ENCODE measurements at places on chromosomes 12 and 14.
A peak's percentile ranks its signal among the peaks of the same experiment; 100 is the strongest.

GRCh38 chr12:52561880-52562449, 9.0 kb upstream of the KRT71 start:
- peak; percentile 34 for DNase-seq

DNA sequence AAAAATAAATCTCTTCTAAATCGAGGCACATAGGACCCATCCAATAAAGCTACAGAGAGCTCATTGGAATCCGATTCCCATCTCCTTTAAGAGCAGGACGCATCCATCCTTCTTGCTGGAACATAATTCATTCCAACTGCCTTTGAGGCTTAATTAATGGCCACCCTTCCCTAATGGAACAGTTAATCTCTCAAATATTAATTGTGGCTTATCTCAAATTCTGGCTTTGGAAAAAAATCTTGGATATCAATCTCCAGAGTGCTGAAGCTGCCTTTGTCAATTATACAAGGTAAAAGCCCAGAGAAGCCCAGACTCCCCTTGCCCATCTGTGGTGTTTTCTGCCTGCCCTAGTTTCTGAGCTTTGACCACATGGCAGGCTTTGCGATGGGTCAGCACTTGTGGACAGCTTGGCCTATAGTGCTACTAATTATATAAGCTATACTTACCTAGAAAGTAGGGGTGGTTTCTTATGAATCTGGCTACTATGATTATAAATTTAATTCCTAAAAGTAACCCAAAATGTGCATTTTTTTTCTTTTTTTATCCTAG, 246.3 kb downstream of the NUAK1 start:
- DNase-seq = no peak

DNA sequence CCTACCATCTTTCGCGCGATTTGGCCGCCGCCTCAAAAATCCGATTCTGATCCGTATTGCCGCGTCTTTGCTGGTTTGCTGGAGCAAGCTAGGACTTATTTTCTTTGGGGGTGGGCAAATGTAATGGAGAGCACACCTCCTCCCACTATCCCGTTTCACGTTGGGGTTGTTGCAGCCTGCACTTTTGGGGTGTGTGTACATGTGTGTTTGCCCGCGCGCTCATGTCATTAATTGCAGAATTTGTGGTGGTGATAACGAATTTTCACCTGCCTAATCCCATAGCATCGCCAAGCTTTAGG, 657 bp downstream of the METAP2 start:
- DNase-seq = peak; percentile 7

DNA sequence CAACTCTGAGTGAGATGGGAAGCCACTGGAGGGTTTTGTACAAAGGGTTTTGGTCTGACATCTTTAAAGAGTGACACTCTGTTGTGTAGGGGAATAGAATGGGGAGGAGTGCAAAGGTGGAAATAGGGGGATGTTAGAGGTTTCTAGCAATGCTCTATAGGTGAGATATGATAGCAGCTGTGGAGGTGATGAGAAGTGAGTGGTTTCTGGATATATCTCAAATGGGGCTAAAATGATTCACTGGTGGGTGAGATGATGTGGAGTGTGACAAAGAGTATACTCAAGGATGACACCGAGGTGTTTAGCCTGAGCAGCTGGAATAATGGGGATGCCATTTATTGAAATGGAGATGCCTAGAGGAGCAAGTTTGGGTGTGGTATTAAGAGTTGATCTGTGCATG, 426.4 kb downstream of the PCNX1 start:
- no peak for DNase-seq

- no peak for DNase-seq
Observed at GRCh38 chr12:117714203-117714602, 254.6 kb downstream of the KSR2 start.

DNA sequence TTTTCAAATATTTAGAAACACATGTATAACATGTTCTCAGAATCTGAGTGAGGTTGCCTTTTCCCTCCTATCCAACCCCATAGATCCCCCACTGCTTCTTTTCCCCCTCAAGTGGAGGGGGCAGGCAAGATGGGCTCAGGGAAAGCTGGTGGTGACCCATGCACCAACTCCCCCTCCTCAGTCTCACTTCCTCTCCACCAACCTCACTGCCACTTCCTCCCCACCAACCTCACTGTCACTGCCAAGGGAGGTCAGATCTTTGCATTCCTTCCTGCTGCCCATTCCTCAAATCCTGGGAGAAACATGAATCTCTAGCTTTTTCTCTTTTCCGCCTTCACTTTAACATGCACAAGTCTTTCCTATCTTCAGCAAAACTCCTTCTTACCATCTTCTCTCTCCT, 48.7 kb downstream of the SPTB start:
- DNase-seq = no peak

GRCh38 chr12:106248846-106249371, 1.1 kb upstream of the CKAP4 start:
- no peak for DNase-seq

GRCh38 chr12:65778258-65779090, 45.8 kb upstream of the HMGA2 start:
- no peak for DNase-seq

DNA sequence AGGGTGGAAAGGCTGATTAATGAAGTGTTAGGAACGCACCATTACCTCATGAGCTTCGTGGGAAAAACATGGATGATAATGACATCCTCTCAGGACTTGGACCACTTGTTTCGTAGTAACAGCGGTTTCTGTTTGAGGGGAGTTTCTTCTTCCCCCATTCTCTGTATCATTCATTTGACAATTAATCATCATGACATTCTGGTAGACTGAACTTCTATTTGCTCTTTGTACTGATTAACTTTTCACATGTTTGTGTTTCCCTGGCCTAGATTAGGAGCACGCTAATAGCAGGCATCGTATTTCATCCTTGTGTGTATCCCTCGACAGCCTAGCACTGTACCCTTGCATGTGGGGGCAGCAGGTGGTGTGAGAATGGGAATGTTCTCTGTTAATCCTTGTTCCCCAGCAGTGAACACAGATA, 8.0 kb downstream of the LRRC74A start:
- no peak for DNase-seq

DNA sequence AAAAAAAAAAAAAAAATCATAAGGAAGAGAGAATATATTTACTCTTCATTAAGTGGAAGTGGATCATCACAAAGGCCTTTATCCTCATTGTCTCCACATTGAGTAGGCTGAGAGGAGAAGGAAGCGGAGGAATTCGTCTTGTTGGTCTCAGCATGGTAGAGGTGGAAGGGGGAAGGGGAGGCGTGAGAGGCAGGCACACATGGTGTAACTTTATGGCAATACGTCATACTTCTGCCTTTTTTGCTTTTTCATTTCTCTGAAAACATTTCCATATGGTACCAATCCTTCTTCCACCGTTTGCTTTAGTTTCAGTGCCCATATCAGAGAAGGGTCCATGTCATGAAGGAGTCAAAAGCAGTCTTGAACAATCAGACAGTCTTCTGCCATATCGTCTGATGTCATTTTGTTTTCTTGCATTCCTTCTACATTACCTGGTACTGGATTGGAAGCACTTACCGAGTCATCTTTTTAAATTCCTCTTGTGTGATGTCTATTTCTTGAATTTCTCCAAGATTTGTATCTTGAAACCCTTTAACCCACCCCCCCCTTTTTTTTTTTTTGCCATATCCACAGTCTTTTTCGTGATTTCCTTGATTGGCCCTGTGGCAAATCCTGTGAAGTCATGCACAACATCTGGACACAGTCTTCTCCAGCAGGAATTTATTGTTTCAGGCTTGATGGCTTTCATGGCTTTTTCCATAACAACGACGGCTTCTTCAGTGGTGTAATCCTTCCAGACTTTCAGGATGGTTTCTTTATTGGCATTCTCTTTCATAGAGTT, 8.9 kb downstream of the FUT8 start:
- no peak for DNase-seq

DNA sequence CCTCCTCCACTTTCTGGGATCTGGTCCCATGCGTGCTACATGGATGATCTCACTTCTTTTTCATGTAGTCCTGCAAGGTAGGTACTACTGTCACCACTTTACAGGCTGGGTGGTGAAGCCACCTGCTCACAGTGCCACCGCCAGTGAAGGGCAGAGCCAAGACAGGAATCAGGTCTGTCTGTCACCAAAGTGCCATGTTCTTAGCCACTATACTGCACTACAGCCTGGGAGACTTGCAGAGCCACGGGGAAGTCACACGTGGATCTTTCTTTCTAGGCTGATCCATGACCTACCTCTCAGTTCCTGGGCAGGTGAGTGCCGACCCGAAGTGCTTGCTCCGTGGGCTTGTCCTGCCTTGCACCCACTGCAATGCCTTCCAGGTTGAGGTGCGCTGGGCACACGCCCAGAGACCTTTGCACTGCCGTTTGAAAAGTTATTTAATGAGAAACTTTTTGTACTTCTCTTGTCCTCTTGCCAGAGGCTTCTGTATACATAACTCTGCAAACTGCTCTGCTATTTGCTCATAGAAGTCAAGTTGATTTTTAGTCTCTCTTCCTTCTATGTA, 19.7 kb upstream of the CLMN start:
- no peak for DNase-seq

GRCh38 chr12:80715713-80716249, 931 bp upstream of the MYF5 start:
- DNase-seq = no peak

DNA sequence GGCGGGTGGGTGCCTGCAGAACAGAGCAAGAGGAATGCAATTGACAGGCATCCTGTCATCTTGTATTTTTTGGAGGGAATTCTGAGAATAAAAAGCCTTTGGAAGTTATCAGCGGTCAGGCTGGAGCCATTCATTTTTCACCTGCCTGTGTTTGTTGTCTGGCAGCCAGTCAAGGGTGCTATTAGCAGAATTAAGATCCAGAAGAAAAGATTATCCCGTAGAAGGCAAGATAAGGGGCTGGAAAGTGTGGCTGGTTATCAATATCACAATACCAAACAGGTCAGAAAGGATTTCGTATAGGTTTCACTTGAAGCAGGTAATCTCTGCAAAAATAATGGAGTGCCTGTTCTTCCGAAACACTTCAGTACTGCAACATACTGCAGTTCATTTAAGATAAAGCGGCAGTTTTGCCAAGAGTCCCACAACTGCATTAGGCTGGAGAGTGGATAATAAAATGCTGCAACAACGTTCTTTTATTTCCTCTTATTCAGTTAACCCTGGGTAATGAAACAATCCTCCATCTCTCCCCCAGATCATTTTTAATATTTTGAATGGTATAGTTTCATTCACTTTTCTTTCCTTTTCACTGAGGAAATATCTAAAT, 171.2 kb upstream of the CDKN3 start:
- DNase-seq = no peak

DNA sequence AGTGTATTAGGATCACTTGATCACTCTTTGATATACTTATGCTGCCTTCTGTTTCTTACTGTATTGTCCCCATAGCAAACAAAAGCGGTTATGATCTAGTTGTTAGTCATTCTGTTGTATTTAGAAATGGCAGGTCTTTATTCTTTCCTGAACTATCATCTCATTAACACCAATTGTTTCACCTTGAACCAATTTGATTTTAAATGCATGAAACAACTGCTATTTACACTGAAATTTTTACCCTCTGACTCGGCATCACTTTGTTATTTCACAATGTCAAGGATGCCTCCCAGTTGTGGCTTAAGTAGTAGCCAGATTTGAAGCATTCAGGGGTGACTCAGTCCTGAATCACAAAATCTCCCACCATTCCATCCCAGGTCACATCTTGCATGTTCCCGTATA, 303.5 kb downstream of the EGLN3 start:
- DNase-seq = no peak

DNA sequence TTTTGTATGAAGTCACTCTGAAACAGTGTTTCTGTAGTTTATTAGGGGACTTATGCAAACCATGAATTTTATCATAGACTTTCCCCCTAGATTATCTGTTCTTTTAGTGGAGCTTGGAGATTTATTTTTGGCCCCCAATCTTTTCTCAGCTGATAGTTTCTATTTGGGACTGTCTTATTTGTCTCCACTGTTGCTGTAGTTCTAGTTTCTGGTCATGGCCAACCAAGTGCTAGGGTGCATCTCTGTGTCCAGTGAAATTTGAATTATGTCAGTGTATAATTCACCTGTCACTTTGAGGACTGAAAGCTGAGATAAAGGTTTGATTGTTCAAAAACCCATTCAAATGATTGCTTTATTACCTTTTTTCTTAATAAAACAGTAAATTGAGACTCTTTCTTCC, 61.3 kb downstream of the KTN1 start:
- DNase-seq = no peak

DNA sequence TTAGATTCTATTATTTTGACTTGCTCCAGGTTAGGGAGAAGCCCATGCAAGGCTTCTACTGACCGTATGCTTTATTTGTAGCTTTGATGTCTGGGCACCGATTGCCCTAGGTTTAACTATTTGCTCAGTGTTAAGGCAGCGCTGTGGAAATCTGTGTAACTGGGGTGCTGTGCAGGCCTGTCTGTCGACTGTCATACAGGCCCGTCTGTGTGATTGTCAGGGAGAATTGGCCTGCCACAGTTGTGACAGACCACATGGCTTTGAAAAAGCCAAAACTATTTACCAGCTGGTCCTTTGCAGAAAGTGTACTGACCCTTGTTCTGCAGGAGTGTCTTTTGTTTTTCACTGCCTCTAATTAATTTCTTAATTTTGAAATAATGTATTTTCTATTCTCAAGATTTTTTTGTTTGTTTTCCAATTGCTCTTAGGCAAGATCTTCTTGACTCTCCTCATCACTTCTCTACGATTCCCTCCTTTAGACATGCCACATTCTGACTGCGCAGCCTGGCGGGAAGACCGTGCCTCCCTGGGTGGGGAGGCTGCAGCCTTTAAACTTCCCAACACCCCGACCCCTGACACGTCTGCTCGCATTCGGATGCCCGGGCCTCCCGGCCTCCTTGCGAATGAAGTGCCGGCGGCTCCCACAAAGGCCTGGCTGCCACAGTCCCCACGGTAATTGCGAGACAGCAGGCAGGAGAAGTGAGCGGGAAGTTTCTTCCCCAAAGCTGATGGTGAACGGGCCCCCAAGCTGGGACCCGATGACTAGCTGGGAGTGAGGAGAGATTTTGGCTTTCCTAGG, 99.0 kb upstream of the EVL start:
- DNase-seq = no peak

DNA sequence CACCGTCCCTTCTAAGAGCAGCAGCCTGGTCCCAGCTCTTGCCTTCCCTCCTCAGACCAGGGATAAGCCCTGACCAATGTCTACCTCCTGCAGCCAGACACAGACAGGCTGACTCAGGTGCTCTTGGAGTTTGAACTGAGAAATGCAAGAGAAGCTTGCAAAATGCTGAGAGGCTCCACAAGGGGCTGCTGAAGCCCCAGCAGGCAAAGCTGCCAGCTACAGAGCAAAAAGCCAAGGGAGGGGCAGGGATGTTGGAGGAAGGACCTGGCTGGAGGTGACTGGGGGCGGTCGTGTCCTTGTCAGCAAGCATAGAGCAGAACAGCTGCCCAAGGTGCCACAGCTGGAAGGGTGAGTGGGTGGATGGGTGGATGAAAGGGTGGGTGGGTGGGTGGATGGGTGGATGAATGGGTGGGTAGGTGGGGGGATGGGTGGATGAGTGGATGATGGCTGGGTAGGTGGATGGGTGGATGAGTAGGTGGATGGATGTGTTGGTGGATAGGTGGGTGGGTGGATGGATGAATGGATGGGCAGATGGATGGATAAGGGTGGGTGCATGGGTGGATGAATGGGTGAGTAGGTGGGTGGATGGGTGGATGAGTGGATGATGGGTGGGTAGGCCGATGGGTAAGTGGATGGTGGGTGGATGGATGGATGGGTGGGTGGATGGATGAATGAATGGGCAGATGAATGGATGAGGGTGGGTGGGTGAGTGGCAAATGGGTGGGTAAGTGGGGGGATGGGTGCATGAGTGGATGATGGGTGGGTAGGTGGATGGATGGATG, 4.0 kb upstream of the INF2 start:
- no peak for DNase-seq

Measured in HEK293T (cell line).